ENCODE measurements at places on chromosomes 2 and 18.

GRCh38 chr2:196113061-196113974 is 44.7 kb upstream of the DNAH7 start:
- no peak for DNase-seq

DNA sequence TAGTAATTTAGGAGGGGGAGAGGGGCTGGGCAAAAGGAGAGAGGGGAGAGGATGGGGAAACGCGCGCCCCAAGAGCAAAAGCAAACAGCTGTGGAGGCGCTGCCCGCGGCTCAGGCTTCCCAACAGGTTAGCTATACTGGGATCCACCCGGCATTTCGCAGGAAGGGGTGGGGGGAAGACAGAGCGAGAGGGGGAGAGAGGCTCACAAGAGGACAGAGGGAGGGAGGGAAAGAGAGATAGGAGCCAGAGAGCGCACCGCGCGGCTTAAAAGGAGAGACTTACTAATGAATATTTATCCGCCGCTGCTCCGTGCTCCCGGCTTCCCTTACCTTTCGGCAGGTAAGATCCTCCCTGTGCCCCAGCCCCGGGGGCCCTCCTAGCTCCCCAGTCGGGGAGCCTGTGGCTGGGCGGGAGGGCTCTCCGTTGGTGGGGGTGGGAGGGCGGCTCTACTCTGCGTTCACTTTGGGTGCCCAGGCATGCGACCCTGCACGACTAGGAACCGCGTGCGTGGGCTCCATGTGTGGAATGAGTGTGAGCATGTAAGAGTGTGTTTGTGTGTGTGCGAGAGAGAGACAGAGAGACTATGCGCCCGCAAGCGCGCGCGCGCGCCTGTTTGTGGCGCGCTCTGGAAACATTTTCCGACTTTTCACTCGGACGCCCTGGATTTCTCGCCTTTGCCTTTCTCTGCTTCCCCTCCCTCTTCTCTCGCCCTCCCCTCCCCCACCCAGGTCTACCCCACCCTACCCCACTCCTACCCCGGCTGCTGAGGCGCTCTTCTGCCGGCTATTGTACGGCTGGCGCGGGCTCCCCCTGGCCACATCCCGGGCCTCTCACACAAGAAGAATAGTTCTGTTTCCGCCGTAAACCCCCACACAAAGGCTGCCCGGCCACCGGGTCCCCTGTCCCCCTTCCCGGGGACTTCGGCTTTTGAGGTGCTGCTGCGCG is 7.2 kb upstream of the SIX3 start:
- no peak for DNase-seq

GRCh38 chr2:28395334-28396061 is 2.8 kb downstream of the FOSL2 start:
- no peak for DNase-seq

DNA sequence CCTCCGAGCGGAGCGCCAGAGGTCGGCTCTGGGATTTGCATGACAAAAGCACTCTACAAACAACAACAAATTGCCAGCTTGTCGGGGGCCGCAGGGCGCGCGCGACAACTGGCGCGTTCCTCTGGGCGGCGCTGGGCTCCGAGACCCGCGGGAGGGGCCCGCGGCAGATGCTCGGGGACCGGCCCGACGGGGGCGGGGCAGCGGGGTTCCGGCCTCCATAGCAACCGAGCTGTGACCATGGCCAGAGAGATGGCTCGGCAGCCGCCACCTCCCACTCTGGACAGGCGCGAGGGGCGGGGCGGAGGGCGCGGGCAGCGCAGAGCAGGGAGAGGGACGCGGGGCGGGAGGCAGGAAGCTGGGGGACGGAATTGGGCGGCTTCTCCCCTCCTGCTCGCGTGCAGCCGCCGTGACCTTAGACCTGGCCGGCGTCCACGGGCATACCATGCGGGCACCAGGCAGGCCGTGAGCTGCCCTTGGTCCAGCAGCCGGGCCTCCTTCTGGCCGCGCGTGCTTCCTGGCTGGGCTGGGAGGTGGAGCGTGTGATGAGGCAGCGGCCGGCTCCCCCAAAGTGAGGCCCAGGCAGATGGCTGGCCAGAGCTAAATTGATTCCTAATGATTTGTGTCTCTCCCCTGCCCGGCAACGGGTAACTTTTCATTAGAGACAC is 171.5 kb downstream of the CELF4 start:
- no peak for DNase-seq

- no peak for DNase-seq
Observed at GRCh38 chr2:150303281-150303680, 184.2 kb downstream of the RND3 start.

DNA sequence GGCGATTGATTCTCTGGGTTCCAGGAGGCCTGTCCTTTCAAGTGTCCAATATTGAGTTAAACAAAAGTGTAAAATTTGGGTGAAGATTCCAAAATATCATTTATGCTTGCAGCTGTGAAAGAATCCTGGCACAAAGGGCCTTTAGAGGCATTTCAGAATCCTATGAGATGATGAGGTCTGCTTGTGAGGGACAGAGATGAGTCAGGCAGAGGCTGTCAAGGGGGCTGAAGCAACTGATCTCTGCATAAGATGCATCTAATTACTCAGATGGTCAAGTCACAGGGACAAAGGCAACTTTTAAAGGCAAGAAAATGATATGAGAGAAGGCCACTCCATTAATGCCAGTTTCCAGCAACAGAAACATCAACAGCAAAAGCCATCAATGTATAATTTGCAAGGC is 78.8 kb downstream of the FHOD3 start:
- no peak for DNase-seq

DNA sequence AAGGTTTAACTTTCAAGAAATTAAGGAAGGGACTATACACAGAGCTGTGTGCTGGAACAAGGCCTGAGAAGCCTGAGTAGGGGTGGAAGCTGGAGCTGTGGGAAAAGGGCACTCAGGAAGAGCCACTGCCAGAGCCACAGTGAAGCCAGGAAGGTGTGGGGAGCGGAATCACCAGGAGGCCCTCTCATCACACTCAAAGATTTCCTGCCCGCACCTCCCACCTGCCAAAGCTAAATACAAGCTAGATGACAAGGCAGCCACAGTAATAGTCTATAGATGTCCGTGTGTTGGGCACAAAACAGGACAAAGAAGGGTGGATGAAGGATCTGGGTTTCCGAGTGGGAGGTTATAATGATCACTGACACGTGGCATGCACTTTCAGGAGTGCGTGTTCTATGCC is 126.0 kb downstream of the ZNF532 start:
- no peak for DNase-seq

DNA sequence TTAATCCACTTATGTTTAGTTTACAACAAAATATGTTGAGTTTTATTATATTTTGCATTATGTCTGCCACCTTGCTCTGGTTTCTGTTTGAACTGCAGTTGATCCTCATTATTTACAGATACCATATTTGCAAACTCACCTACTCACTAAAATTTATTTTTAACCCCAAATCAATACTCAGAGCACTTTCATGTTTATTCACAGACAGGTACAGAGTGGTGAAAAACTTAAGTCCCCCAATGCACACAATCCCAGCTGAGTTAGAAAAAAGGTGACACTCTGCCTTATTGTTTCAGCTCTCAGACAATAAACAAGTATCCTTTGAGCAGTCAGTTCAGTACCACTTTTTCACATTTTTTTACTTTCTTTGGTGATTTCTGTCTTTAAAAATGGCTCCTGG is 13.7 kb downstream of the GCG start:
- DNase-seq, result no peak

GRCh38 chr18:45505497-45506206 is 109.6 kb upstream of the SLC14A2 start:
- DNase-seq, result no peak

GRCh38 chr2:54208364-54209240 is 47.4 kb downstream of the TSPYL6 start:
- DNase-seq, result no peak

- DNase-seq, result no peak
Observed at GRCh38 chr2:133352719-133353118, 215.5 kb downstream of the NCKAP5 start.

DNA sequence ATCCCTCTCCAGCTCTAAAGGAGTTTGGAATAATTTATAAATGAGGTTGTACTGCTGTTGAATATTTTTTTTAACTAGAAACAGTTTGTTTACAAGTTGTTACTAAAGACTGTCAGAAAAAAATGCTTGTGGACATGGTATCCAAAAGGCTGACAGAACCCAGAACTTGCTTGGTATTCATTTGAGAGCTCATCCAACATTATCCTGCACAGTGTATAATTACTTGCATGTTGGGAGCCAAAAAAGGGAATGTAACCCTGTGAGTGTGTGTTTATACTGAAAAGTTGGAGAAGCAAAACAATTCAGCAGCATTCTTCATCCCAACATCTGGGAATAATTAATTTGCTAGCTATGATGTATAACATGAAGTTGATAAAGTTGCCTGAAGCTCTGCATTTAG is 42.1 kb upstream of the EHBP1 start:
- DNase-seq, result no peak

DNA sequence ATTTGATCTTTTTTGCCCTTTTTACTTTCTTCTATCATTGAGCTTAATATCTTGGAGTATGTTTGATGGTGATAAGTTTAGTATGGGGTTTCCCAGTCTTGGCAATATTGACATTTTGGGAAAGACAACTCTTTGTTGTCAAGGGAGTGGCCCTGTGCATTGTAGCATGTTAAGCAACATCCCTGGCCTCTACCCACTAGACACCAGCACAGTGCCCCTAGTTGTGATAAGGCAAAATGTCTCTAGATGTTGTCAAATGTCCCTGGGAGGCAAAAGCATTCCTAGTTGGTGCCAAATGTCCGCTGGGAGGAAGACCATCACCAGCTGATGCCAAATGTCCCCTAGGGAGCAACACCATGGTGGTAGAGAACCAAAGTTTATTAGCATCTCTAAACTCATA is 28.2 kb downstream of the GULP1 start:
- no peak for DNase-seq

DNA sequence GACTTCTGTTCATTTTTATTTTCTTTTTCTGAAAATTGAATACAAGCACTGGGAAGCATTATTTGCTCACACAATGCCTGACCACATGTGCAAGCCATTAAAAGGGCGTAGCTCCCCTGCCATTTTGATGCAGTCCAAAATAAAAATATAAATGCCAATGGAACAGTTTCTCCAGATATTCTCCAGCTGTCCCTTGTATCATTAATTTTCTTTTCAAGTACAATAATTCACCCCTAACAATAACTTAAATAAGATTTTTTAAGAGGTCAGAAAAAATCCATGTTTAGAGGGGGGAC is 168.0 kb downstream of the TMEFF2 start:
- no peak for DNase-seq

DNA sequence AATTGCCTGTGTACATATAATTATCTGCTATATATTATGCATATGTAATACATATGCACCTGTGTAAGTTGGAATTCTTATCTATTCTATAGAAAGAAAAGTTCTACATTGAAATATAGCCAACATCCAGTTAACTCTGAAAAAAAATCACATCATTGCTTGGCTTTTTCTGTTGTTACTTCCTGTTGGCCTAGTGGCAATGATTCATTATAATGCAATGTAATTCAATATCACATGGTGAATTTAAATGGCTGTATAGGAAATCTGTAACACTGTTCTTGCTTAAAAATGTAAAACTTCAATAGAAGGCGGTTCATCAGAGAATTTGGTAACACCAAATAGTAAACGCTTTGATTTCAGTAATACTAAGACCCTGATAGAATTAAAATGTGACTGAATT is 44.5 kb upstream of the MAP4K3 start:
- no peak for DNase-seq

DNA sequence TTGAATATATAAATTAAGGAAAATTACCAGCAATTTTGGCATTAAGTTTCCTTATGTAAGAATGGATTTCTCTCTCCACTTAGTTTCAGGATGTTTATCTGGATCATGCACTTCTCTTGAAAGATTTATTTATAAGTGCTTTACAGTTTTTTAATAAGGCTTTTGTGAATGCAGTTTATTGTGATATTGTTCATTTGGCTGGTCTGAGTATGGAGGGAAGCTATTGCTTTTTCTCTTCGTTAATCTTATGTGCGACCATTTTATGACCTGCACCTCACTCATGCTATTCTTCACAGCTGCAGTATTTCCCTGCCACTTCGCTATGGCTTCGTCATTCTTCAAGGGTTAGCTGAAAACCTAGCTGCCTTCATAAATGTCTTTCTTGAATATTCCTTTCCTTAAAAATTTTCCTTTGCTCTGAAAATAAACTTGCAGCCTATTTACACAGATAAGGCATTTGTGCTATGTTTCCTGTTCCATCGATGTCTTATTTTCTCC is 233.4 kb downstream of the SOCS6 start:
- no peak for DNase-seq
